ENCODE measurements at places on chromosomes 2 and 18.

DNA sequence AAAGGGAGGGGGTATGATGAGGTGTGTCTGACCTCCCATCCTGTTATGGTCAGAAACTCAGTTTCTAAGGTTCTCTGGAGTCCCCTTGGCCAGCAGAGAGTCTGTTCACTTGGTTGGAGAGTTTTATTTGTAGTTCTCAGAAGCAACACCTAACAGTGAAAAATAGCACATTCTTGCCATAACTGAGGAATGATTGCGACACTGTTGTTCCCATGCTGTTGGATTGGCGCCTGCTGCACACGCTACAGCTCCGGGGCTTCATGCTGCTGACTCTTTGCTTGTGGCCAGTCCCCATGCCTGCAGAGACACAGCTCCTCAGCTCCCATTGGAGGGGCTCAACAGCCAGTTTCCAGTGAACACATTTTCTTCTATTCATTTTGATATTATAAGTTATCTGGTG lies 42.1 kb downstream of the TPGS2 start:
- no peak for DNase-seq

- no peak for DNase-seq
Observed at GRCh38 chr2:239118675-239119211, 270.9 kb downstream of the TWIST2 start.

GRCh38 chr18:26736301-26736700 lies 129.2 kb downstream of the AQP4 start:
- DNase-seq, result no peak

DNA sequence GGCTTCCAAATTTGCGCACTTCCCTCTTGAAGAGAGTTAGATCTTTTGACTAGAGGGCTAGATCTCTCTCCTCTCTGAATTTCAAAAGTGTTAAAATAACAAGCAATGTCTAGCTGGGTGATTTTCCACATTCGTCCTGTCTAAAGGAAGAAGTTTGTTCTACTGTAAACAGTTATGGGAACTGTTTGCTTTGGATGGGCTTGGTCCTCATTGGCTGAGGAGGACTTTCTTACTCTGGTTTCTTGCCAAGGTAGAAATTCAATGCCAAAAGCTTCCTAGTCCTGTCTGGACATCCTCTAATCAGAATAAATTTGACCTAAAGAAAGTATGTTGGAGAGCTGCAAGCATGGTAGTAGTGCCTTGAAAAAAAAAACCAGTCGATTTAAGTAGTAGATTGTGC lies 47.4 kb upstream of the RAPH1 start:
- no peak for DNase-seq

- DNase-seq, result no peak
Observed at GRCh38 chr2:101921319-101921952, 70.3 kb upstream of the IL1R2 start.

DNA sequence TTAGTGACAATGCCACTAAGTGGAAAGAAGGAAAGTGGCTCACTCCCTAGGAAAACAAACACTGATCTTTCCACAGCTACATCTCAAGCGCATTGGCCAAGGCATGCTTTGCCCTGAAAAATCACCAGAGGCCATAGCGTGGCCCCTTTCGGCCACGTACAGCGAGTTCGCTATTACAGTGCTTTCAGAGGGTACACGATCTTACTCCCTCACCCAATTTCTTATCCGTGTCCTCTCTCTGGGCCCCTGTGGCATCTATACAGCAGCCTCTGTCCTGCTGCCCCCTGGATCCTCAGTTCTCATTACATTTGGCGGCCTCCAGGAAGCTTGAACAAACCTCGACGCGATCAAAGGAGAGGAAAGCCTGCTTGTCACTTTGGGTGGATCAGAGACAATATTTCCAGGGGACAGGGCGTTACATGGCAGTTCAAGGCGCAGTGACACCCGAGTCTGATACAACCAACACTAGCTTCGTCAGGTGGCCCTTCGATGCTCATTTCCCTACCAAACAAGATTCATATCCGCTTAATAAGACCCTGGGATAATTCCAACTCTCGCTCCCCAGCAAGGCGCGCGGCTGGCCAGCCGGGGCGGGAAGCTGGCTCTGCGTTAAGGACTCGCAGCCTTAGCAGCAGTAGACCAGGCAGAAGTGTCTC lies 941 bp downstream of the SKOR2 start:
- DNase-seq, result no peak

GRCh38 chr2:223943561-223944008 lies 1.6 kb downstream of the WDFY1 start:
- DNase-seq, result no peak

- DNase-seq, result no peak
Observed at GRCh38 chr2:195706161-195706900, 49.3 kb downstream of the SLC39A10 start.

DNA sequence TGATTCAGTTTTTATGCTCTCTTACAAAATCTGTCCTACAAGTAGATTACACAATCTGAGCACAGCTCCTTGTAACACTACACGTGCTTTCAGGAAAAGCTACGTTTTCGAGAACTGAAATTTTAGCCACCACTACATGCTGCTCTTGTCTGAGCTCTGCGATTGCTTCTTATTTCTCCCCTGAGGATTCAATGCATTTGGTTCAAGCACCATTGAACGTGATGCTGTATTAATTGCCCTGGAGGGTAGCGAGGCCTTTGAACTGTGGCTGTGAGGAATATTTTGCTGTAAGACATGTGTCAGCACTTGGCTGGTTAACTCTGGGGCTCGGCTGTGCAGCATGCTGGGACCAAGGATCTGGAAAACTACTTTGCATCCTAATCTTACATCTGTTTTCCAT lies 405.8 kb downstream of the EPHA4 start:
- DNase-seq, result peak; percentile 93

- DNase-seq, result no peak
Observed at GRCh38 chr2:127422559-127423477, 4.6 kb downstream of the PROC start.

- no peak for DNase-seq
Observed at GRCh38 chr18:10131081-10131459, 217.3 kb downstream of the VAPA start.

DNA sequence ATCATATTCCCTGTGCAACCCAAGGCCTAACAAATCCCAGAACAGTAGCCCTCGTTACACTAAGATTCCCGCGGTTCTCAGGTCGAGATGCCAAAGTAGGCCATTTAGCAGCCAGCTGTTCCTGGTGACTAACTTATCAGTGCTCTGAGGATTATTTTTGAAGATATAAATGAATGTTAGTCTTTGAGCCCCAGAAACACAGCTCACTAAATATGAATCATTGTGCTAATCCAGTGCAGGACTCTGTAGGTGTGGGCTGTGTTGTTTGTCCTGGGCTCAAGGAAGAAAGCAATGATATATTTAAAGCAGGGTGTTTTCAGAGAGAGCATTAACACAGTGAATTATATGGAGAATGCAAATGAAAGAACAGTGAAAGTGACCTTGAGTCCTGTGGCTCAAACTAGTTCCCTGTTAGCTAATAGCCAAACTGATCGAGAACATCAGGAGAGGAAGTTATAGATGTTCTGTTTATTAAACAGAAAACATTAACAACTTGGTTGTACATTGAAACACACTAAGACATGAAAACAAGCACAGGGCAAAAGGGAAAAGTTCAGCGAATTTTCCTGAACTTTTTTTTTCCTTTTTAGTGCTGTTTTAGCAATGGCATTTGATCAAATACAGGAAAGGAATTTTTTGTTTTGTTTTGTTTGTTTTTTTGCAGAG lies 228.3 kb downstream of the RNF152 start:
- no peak for DNase-seq

DNA sequence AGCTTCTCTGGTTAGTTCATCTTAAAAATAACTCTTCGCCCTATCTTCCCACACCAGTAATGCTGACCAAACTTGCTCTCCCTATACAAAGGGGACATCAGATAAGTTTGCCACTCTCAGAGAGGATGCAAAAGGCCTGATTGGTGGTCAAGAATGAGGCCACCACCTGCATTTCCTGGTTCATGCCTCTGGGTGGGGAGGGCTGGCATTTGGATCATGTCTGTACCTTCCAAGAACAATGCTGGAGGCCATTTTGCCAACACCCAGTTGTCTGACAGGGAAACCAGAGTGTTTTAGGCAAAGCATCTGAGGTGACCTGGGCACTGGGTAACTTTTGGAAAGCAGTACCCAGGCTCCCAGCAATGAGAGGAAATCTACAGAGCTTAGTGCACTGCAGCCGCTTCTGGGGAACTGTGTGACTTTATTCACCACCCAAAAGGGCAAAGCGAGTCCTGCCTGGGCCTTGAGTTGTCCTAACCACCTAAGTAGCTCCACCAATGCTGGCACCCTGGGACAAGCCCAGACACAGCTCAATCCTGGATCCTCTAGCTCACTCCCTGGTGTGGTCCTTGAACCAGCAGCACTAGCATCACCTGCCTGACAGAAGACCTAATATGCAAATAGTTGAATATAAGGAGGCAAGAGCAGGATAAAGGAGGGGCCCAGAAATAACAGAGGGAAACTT lies 35.1 kb downstream of the CAPN13 start:
- DNase-seq, result no peak

DNA sequence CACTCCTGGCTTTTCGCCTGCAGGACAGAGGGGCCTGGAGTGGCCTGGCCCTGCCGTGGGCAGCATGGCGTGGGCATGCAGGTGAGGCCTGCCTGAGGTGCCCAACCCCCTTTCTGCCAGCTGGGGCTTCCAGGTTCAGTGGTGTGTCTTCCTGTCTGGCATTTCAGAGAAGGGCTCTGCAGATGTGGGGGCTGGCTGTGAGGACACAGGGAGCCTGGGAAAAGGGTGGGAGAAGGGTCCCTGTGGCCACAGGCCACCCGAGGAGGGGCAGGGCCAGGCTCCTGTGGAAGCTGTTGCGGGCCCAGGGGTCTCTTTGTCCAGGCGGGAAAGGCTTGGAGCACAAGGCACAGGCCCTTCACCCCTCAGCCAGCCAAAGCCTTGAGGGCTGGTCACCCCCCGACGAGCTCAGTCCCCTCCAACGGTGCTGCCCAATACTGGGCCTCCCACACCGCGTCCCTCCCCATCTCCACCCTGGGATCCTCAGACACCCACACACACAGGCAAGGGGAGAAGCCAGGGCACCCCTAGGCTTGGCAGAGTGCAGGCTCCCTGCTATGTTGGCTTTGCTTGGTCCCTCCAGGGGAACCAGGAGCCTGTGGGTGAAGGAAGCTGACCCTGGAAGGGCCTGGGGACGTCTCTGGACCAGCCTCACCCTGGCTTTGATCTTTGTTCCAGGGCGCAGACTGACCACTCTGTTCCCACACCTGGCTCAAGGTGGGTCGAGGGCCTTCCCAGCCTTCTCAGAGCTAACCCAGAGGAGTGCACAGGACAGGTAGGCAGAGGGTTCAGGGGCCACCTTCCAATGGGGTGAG lies 3.7 kb upstream of the AQP12A start:
- no peak for DNase-seq

- no peak for DNase-seq
Observed at GRCh38 chr2:167637741-167638140, 609.7 kb downstream of the STK39 start.
